ENCODE measurements at places on chromosomes 5 and 9. TPM values are rescaled to one million over a fixed set of nuclear protein-coding genes. Genes with fewer than 3 reads are reported as not detected.

TMEM245 gene
- total RNA-seq, result 81.4 TPM

ANXA1 gene
- 72.4 TPM for total RNA-seq

TRIM36 gene
- total RNA-seq, result 0.68 TPM

CERT1 gene
- total RNA-seq, result 27.7 TPM

FLT4 gene
- 3.3 TPM for total RNA-seq

PCDHGC4 gene
- total RNA-seq, result 1.4 TPM

UGT3A1 gene
- total RNA-seq, result not detected

TMEFF1 gene
- 0.34 TPM for total RNA-seq

IFNE gene
- total RNA-seq, result not detected

SLC4A9 gene
- total RNA-seq, result not detected

SHC3 gene
- 3.1 TPM for total RNA-seq

CLPTM1L gene
- total RNA-seq, result 43.9 TPM

IGIP gene
- 14.9 TPM for total RNA-seq

RLN1 gene
- not detected for total RNA-seq

MACIR gene
- total RNA-seq, result 3.8 TPM

CCNI2 gene
- total RNA-seq, result not detected

GLRA1 gene
- total RNA-seq, result not detected
